ENCODE measurements at places on chromosomes 2 and 18. TPM values are rescaled to one million over a fixed set of nuclear protein-coding genes. Genes with fewer than 3 reads are reported as not detected.
A peak's percentile ranks its signal among the peaks of the same experiment; 100 is the strongest.

DNA sequence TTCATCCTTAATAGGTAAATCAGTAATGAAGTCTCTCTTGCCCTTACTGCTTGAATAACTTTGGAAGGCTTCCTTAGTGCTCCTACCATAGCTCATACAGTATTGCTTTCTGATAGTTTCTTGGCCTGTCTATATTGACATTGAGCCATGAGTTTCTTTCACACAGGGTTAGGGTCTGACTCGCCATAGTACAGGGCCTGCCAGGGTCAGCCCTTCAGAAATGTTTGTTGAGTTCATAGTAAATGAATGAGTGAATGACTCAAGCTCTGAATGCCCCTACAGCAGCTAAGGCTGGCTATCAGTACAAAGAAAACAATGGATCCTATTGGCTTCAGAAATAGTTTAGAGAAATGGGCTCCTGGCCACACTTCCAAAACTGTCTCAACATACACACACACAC is 65.0 kb upstream of the LRATD1 start:
- no peaks in the 10 kb centered on the region for H3K27me3 ChIP-seq
- no peak overlapping the region for H3K4me3 ChIP-seq
- H3K4me1 ChIP-seq = peaks cover 5% of the 10 kb centered on the region
- H3K27ac ChIP-seq = no peak overlapping the region
- no peak for DNase-seq

DNA sequence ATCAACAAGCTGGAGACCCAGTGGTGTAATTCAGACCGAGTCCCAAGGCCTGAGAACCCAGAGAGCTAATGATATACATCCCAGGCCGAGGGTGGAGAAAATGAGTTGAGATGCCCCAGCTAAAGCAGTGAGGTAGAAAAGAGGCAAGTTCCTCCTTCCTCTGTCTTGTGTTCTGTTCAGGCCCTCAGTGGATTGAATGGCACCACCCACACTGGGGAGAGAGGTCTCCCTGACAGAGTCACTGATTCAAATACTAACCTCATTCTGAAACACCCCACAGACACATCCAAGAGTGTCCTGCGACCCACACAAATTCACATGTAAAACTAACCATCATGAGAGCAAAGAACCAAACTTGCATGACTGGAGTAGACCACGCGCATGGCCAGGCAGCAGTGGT is 215.3 kb downstream of the ANAPC1 start:
- no peak overlapping the region for H3K27ac ChIP-seq
- DNase-seq = no peak
- no peaks in the 10 kb centered on the region for H3K36me3 ChIP-seq
- no peak overlapping the region for H3K4me3 ChIP-seq
- H3K27me3 ChIP-seq = no peaks in the 10 kb centered on the region

DNA sequence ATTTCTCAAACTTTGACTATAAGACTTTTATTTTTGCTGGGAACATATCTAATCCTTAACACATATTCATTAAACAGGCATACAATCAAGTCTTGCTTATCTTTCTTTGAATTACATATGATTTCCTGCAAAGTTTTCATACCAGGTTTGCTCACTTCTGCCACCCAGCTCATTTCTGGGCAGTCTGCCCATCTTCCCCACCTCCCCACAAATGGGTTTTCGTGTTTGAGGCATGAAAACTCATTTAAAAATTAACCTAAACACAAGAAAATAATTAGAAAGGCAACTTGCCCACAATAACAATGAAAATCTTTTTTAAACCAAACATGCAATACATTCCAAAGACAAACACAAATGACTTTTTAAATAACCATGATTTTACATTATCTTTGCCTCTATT is 3.4 kb downstream of the CHST9 start:
- no peaks in the 10 kb centered on the region for H3K36me3 ChIP-seq
- no peaks in the 10 kb centered on the region for H3K4me1 ChIP-seq
- H3K27me3 ChIP-seq = no peaks in the 10 kb centered on the region
- no peak overlapping the region for H3K4me3 ChIP-seq

DNA sequence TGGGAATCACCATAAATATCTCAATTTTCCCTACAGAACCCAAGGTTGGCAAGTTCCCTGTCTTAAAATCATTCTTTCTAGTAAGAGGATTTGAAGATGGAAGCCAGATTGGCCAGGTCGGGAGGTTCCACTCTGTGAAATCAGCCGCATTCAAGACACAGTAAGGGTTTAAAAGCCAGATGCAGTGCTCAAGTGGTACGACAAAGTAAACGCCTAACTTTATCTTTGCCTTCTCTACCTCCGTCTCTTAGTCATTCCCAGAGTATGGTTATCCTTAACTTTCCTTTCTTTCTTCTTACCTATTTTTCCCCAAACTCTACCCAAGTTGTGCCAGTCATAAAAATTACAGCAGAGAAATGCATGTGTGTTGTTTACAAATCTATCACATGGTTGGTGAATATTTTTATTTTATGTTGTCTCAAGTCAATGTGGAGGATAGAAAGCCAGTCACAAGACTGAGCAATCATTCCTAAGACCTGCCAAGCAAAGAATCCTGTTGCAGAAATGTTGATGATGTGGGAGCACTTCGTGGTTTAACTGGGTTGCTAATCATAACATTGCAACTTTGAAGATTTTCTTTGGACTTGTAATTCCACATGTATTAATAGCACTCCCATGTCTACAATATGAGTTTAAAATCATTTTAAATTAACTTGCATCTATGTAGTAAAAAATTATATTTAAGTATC is 62.6 kb downstream of the SLC40A1 start:
- no peaks in the 10 kb centered on the region for H3K27me3 ChIP-seq
- H3K4me1 ChIP-seq = no peaks in the 10 kb centered on the region
- H3K27ac ChIP-seq = no peak overlapping the region
- H3K36me3 ChIP-seq = no peaks in the 10 kb centered on the region
- no peak for DNase-seq
- no peak overlapping the region for H3K4me3 ChIP-seq

DNA sequence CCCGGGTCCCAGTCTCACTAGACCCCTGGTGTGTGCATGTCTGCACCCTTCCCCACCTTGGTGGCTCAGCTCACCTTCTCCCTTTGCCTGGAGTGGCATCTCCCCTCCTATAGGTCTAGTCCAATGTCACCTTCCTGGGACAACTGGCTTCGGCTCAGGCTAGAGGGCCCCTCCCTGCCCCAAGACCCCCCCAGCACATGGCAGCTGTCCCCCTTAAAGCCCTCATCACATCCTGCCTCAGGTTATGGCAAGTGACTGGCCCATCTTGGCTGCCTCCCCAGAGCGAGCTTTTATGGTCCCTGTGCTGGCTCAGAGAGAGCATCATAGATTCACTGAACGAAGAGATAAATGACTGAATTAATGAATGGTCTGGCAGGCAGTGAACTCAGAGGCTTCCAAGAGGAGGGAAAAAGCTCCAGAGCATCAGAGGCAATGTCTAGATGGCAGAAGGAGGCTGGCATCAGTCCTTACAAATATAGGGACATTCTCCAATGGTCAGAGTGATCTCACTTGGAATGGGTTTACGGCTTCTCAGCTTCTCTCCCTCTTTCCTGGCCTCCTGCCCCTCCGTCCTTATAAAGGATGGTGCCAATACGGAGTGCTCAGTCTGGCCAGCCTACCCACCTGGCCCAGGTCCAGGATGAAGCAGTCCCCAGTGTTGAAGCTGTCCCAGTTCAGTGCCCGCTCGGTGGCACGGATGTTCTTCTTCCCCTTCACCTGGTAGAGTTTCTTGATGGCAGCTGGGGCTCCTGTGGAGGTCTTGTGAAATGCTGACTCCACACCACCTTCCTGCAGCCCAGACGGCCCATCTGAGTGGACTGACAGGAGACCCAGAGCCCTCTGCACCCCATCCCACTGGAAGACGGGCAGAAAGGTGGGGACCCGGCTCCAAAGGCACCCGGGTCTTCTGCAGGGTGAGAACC is 9.4 kb downstream of the CAPG start:
- no peaks in the 10 kb centered on the region for H3K27me3 ChIP-seq
- peak; percentile 51 for DNase-seq
- peaks cover 6% of the 10 kb centered on the region for H3K4me1 ChIP-seq
- H3K27ac ChIP-seq = peak overlapping the region; percentile 20
- no peak overlapping the region for H3K4me3 ChIP-seq

- no peak overlapping the region for H3K4me3 ChIP-seq
- peaks cover 7% of the 10 kb centered on the region for H3K4me1 ChIP-seq
- H3K36me3 ChIP-seq = no peaks in the 10 kb centered on the region
- H3K27me3 ChIP-seq = no peaks in the 10 kb centered on the region
Measured at GRCh38 chr2:45275806-45276205, 266.6 kb upstream of the SIX2 start.

DNA sequence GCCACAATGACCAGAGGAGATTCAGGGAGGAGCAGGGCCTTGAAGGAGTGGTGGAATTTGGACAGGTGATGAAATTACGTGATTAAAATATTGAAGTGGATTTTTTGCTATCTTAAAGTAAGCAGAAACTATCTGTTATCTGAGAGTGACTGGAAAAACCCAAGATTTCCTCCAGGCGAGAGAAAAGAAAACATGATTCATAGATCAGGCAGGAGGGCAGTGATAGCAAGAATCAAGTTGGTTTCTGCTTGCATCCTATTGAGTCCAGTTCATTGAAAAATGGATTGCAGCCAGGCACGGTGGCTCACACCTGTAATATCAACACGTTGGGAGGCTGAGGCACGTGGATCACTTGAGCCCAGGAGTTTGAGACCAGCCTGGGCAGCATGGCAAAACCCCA is 127.8 kb downstream of the NXPH2 start:
- no peaks in the 10 kb centered on the region for H3K36me3 ChIP-seq
- no peaks in the 10 kb centered on the region for H3K4me1 ChIP-seq
- H3K27me3 ChIP-seq = no peaks in the 10 kb centered on the region
- DNase-seq = no peak

GRCh38 chr2:197031803-197032202 is 105.3 kb upstream of the PGAP1 start:
- H3K4me1 ChIP-seq = no peaks in the 10 kb centered on the region
- H3K27ac ChIP-seq = no peak overlapping the region
- H3K4me3 ChIP-seq = no peak overlapping the region
- no peaks in the 10 kb centered on the region for H3K27me3 ChIP-seq
- H3K36me3 ChIP-seq = no peaks in the 10 kb centered on the region
- no peak for DNase-seq

GRCh38 chr2:241665731-241666440 is 20.7 kb downstream of the DTYMK start:
- no peak overlapping the region for H3K4me3 ChIP-seq
- peaks cover 11% of the 10 kb centered on the region for H3K36me3 ChIP-seq
- H3K27ac ChIP-seq = no peak overlapping the region
- no peaks in the 10 kb centered on the region for H3K4me1 ChIP-seq
- H3K27me3 ChIP-seq = no peaks in the 10 kb centered on the region

DNA sequence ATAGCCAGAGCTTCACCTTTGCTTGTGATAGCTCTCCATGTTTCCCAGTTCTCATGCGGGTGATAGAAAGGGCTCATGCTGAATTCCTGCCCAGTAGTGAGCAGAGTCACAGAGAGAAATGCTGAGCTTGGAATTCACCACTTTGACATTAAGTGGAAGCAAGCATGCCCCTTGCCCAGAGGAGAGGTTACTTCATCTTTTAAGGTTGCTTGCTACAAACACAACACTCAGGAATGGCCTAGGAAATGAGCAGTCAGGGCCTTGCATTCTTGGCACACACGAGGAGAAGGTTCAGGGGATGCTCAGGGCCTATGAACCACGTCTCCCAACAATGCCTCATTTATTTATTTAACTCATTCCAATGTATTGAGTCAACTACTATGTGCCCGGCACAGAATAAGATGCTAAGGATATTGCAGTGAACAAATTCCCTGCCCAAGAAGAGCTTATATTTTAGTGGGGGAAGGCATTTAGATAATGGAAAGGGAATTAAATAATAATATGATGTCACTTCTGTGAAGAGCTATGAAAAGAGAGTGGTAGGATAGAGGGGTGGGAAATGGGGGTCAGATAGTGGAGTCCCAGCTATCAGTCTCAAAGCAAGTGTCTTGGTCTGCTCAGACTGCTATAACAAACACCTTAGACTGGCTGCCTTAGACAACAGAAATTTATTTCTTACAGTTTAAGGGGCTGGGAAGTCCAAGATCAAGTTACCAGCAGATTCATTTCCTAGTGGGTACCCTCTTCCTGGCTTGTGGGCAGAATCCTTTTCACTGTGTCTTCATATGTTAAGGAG is 42.1 kb downstream of the DDX18 start:
- H3K27ac ChIP-seq = no peak overlapping the region
- DNase-seq = no peak
- H3K27me3 ChIP-seq = peaks cover 5% of the 10 kb centered on the region
- H3K4me3 ChIP-seq = no peak overlapping the region
- H3K36me3 ChIP-seq = no peaks in the 10 kb centered on the region
- no peaks in the 10 kb centered on the region for H3K4me1 ChIP-seq

DNA sequence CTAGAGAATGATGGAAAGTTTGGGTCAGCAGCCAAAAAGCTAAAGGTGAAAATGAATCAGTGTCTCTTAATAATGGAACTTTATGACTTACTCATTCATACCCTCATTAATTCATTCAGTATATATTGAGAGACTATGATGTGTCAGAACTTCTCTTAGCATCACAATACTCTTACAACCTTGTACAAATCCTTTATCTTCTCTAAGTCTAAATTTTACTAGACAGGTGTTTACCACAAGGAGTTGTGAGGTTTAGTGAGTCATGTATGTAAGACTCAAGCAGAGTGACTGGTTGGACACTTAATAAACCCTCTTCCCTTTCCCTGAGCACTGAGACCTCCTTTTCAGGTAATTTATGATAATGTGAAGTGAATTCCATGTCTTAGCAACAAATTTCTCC is 129.6 kb downstream of the PPP1R1C start:
- no peak overlapping the region for H3K4me3 ChIP-seq
- H3K4me1 ChIP-seq = no peaks in the 10 kb centered on the region
- no peak for DNase-seq
- no peak overlapping the region for H3K27ac ChIP-seq

- H3K4me1 ChIP-seq = no peaks in the 10 kb centered on the region
- H3K27me3 ChIP-seq = no peaks in the 10 kb centered on the region
- H3K27ac ChIP-seq = no peak overlapping the region
- H3K4me3 ChIP-seq = no peak overlapping the region
- DNase-seq = no peak
- H3K36me3 ChIP-seq = no peaks in the 10 kb centered on the region
Measured at GRCh38 chr2:20430035-20430434, 16.8 kb upstream of the RHOB start.

DNA sequence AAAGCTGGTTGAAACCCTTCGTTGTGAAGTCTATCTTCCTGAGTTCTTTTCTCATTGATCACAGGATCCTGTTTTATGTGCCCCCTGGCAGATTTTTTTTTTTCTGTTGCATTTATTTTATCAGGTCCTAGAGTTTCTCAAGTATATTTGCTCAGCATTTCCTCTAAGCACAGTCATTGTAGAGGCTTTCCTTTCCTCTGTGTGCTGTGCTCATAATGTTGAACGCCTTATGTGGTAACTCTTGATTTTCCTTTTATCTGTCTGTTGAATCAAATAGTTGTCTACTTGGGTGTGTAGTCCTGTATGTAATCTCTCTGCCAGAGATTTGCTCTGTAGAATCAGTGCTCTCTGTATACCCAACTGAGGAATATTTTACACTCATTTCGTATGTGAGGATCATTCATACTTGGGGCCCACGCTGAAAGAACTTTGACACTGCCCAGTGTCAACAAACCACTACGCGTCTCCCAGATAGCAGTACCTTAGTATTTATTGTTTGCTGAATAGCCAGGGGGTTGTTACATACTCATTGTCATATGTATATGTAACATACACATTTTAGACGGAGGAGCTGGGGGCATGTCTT is 118.2 kb downstream of the CTNNA2 start:
- no peak overlapping the region for H3K4me3 ChIP-seq
- H3K27me3 ChIP-seq = no peaks in the 10 kb centered on the region
- no peaks in the 10 kb centered on the region for H3K4me1 ChIP-seq
- DNase-seq = no peak

NEURL3 gene
- 28.9 TPM for total RNA-seq

SGPP2 gene
- total RNA-seq = 3.3 TPM

COBLL1 gene
- total RNA-seq = 52.1 TPM

FAM237A gene
- total RNA-seq = not detected

CAVIN2 gene
- 24.8 TPM for total RNA-seq

CNTNAP5 gene
- total RNA-seq = not detected
